ENCODE measurements at places on chromosomes 6 and 20.

- H3K27me3 ChIP-seq, result no peaks in the 10 kb centered on the region
- no peak overlapping the region for H3K4me3 ChIP-seq
These were observed 19.8 kb upstream of the FANCE start for GRCh38 chr6:35432291-35432690.

DNA sequence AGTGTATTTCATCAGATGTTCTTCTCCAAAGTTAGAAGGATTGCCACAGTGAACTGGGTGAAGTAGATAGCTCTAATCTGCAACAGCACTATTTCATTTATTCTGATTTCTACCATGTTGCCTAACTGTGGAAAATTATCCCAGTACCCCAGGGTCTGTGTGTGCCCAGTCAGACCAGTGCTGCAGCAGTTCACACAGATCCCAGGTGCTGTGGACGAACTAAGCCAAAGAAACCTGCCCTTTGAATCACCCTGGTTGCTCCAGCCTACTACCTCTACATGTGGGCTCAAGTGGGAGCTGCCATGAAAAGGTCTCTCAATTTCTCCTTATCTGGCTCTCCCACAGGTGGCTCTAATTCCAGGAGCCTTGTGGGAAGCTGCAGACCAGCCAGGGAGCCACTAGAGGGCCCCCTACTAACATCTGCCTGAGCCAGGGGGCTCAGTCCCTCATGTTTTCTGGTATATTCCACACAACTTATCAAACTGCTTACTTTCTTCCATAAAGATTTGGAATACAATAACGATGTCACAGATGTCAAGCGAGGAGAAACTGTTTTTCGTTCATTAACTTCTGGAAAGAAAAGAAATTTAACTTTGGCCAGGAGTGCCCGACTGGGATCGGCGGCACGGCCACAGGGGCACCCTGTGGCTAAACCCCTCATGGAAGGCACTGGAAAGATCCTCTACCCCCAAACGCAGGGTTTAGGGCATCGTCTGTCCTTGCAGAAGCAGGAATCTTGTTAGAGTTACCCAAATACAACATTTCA is 31.6 kb upstream of the LY86 start:
- DNase-seq, result peak; percentile 26
- no peak overlapping the region for H3K4me3 ChIP-seq
- H3K36me3 ChIP-seq, result no peaks in the 10 kb centered on the region
- H3K4me1 ChIP-seq, result no peaks in the 10 kb centered on the region
- H3K27ac ChIP-seq, result no peak overlapping the region

GRCh38 chr20:20367575-20368417 is at the start of gene INSM1:
Gene INSM1 (plus strand): TSS chr20:20368104. CDS start chr20:20368268, 164 bp downstream.
- H3K4me3 ChIP-seq, result no peak within 1 kb of the TSS
- no peaks in the 10 kb centered on the region for H3K36me3 ChIP-seq
- peaks cover 43% of the 10 kb centered on the region for H3K27me3 ChIP-seq
- peaks cover 16% of the 10 kb centered on the region for H3K4me1 ChIP-seq
- DNase-seq, result no peak

- no peak for DNase-seq
- H3K4me3 ChIP-seq, result no peak overlapping the region
- no peaks in the 10 kb centered on the region for H3K36me3 ChIP-seq
- peaks cover 90% of the 10 kb centered on the region for H3K27me3 ChIP-seq
These were observed 5.1 kb upstream of the TFAP2A start for GRCh38 chr6:10419749-10420545.

DNA sequence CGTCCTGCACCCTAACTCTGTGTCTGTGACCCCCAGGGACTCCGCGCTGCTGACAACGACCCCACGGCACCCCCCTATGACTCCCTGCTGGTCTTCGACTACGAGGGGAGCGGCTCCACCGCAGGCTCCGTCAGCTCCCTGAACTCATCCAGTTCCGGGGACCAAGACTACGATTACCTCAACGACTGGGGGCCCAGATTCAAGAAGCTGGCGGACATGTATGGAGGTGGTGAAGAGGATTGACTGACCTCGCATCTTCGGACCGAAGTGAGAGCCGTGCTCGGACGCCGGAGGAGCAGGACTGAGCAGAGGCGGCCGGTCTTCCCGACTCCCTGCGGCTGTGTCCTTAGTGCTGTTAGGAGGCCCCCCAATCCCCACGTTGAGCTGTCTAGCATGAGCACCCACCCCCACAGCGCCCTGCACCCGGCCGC is 129.0 kb downstream of the TAF4 start:
- no peak overlapping the region for H3K4me3 ChIP-seq
- no peaks in the 10 kb centered on the region for H3K4me1 ChIP-seq
- H3K27ac ChIP-seq, result no peak overlapping the region
- no peaks in the 10 kb centered on the region for H3K27me3 ChIP-seq
- no peak for DNase-seq

Measured in uterus (tissue), 4 donors.